ENCODE measurements at places on chromosomes 2 and 18. TPM values are rescaled to one million over a fixed set of nuclear protein-coding genes. Genes with fewer than 3 reads are reported as not detected.

DNA sequence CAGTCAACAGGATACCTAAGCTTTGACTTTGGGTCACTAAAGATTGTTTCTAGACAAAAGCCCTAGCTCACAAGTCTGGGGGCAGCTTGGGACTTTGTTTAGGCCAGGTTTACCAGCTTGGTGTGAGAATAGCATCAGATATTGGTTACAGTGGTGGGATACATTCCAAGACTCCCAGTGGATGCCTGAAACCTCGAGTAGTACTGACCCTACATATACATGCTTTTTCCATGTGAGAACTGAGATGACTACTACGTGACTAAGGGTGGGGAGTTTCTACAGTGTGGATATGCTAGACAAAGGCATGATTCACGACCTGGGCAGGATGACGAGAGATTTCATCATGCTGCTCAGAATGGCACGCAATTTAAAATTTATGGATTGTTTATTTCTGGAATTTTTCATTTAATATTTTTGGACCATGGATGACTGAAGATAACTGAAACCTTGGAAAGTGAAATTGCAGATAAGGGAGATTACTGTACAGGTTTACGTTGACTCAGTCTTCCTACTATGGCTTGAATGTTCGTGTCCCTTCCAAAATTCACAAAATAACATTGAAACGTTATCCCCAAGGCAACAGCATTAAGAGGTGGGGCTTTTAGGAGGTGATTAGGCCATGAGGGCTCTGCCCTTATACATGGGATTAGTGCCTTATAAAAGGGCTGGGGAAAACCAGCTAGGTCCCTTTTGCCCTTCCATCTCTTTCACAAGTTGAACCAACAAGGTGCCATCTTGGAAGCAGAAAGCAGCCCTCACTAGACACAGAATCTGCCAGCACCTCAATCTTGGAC lies 50.2 kb upstream of the CTAGE1 start:
- peak; percentile 99 for DNase-seq

DNA sequence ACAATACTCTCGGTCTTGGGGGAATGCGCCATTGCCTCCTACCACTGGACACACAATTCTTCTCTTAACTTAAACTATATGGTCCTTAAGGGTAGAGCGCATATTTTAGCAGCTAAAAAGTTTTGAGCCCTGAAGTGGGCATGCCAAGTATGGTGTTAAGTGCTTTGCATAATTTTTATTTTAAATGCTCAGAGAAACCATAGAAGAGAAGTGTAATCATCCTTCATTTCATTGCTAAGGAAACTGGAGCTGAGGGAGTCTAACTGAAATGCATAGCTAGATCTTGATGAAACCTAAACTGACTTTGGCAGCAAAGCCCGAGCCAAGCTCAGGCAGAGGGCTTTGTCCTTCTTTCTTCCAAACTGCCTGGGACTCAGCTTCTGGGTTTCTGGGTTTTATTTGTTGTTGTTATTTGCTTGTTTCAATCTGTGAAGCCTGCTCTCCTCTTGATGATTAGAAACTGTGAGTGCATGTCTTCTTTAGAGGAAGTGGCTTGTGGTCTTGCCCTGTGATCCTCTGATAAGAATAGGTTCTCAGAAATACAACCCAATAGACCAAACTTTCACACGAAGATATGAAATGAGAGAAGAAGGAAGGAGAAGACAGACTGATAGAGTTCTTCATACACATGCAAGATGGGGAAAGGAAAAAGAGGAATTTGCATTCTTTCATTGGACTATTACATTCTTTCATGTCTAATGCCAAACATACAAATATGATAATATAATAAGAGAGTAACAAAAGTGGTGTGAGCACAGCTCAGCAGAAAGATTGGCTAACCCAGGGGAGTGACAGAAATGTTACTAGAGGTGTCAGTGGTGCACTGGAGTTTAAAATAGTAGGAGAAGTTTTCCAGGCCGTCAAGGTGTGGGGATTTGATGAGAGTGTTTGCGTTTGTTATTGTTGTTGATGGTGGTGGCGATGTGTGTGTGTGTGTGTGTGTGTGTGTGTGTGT lies 7.5 kb upstream of the RNF144A start:
- DNase-seq, result no peak

- no peak for DNase-seq
These were observed 45.4 kb upstream of the PAPOLG start for GRCh38 chr2:60710707-60711106.

DNA sequence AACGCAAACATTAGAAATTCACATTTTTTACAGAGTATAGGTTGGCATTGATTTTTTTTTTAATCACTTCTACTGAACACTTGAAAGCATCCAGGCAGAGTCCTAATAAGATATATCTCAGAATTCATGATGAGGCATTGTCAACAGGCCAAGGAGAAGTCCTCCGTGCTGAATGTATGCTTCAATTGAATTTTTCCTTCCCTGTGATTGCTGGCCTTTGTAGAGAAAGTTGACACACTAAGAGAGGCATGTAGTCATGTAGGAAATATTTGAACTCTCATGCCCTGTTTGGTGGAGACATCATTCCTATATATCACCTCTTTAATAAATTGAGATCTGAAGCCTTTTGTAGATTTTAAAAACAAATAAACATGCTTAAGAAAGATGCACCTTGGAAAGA lies 844.9 kb downstream of the CPS1 start:
- DNase-seq, result peak; percentile 29

- DNase-seq, result peak; percentile 76
These were observed 3.8 kb downstream of the DLX2 start for GRCh38 chr2:172098650-172099471.

- no peak for DNase-seq
These were observed 838.7 kb downstream of the RNF144A start for GRCh38 chr2:7755879-7756278.

GRCh38 chr2:157849591-157849990 lies 26.5 kb downstream of the ACVR1 start:
- DNase-seq, result peak; percentile 23

DNA sequence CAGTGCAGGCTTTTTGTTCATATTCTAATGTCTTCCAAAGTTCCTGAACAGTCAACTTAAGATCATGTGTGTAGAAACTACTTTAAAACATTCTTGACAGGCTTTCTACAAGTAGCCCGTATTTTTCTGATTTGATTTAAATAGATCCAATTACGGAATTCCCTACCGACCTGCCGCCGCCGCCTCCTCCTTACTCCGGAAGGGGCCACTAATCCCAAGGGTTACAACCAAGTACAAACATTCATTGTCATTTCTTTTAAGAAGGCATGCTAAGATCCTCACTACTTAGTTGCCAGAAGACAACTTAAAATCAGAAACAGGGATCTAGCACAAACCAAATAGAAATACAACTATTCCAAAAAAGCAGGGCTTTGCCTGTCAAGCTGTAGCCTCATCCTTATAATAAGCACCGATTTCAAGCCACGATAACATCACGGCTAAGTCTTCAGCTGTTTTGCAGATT lies 784 bp downstream of the WDR33 start:
- DNase-seq, result peak; percentile 34

GRCh38 chr2:38115216-38116032 lies 39.5 kb upstream of the CYP1B1 start:
- peak; percentile 70 for DNase-seq

DNA sequence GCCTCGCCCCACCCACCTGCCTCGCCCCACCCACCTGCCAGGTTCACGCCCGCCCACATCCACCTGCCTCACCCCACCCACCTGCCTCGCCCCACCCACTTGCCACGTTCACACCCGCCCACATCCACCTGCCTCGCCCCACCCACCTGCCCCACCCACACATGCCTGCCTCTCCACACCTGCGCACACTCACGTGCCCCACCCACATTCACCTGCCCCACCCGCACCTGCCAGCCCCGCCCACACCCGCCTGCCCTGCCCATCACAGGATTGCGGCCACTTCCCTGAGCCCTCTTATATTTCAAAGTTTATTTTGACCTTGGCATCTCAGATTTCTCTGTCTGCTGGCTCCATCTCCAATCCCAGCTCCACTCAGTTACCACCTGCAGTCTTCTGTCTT lies 217.5 kb upstream of the SOX11 start:
- DNase-seq, result no peak

DNA sequence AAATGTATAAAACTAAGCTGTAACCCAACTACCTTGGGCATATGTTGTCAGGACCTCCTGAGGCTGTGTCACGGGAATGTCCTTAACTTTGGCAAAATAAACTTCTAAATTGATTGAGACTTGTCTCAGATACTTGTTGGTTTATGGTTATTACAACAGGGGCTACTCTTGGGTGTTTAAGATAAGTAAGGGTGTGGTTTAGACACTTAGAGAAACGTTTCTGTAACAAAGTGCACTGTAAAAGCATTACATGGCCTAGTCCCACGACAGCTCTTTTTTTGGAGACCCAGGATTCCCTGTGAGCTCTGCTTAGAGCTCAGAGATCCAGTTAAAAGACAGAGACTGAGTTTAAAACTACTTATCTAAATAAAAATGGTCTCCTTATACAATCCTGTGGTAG lies 32.3 kb upstream of the LIPG start:
- DNase-seq, result no peak

- DNase-seq, result no peak
These were observed 11.4 kb upstream of the SLC35F6 start for GRCh38 chr2:26752656-26753055.

DNA sequence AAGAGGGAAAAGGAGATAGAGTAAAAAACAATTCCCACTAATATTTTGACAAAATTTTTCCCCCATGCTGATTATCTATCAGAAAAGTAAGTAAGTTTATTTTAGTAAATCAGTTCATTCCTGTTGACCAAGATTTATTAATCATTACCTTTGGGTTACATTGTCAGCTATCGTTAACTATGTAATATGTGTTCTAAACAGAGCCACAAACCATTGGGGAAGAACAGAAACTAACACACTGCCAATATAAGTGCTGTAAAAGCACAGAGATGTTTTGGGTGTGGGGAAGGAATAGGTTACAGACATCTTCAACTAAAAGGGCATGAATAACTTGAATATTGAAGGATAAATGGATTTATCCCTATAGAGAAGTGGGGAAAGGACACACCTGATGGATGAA lies 42.5 kb upstream of the ACADL start:
- DNase-seq, result no peak

Gene CD207
- total RNA-seq, result not detected

Gene RESP18
- total RNA-seq, result not detected

Gene CDH7
- total RNA-seq, result not detected

Gene HOXD3
- total RNA-seq, result not detected

Gene ACADL
- not detected for total RNA-seq

Gene ATP6V1C2
- total RNA-seq, result not detected

Gene TUBB8B
- 0.68 TPM for total RNA-seq

Gene CACNB4
- not detected for total RNA-seq

Gene STAT4
- total RNA-seq, result 2.6 TPM

Gene CCDC148
- total RNA-seq, result 1.3 TPM

Gene ORC2
- total RNA-seq, result 14.8 TPM

Gene CRYBA2
- total RNA-seq, result not detected

All from mammary epithelial cell (primary cell).